ENCODE measurements at places on chromosomes 6 and 20. TPM values are rescaled to one million over a fixed set of nuclear protein-coding genes. Genes with fewer than 3 reads are reported as not detected.

Gene HSPA12B
- total RNA-seq = not detected

Gene ESR1
- total RNA-seq = 0.17 TPM

DNA sequence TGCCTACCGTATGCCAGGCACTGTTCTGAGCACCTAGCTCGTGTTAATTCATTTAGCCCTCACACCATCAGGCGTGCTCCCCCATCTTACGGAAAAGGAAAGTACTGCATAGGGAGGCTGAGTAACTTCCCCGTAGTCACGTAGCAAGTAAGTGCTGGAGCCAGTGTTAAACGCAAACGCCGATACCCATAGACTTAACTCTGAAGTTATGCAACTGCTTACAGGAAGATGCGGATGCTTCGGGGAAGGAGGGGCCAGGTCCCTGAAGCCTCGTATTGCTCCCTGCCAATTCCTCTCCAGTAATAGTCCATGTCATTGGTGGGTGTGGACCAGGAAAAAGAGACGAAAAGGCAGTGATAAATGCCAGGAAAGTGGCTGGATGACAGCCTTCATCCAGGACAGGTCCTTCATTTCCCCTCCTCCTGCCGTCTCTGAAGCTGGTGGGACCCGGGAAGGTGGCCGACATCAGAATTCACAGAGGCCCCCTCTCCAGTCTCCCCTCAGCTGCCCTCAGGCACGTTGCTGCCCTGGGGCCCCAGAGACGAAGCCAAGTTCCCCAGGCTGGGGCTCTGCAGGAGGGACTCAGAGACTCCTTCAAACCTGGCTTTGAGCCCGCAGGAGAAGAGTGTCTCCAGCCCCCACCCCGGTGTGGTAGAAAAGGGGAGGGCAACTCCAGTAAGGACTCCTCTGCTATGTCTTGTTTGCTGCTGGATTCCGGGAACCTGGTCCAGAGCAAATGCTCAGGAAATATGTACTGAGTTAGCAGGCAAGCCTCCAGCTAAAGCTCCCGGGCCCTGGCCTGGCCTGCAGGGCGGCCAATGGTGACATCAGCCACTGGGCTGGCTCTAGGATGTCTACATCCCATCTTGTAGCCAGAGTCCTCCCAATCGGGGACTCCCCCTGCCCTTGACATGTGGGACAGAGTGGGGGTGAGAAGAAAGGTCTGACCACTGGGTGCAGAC lies 37.8 kb downstream of the RAB44 start:
- no peak for DNase-seq

GRCh38 chr20:44402391-44403193 lies 47.1 kb downstream of the HNF4A start:
- DNase-seq = no peak

GRCh38 chr6:133512410-133513016 lies 271.4 kb downstream of the EYA4 start:
- DNase-seq = peak; percentile 44

Gene RBPJL
- total RNA-seq = not detected

Gene MYCT1
- total RNA-seq = not detected

Gene STMND1
- total RNA-seq = not detected

- no peak for DNase-seq
These were observed 843.8 kb upstream of the GJE1 start for GRCh38 chr6:141288947-141289346.

Gene MMP24
- total RNA-seq = not detected

GRCh38 chr20:25695532-25696370 lies 902 bp downstream of the ZNF337 start:
- no peak for DNase-seq

Gene HS3ST5
- not detected for total RNA-seq

DNA sequence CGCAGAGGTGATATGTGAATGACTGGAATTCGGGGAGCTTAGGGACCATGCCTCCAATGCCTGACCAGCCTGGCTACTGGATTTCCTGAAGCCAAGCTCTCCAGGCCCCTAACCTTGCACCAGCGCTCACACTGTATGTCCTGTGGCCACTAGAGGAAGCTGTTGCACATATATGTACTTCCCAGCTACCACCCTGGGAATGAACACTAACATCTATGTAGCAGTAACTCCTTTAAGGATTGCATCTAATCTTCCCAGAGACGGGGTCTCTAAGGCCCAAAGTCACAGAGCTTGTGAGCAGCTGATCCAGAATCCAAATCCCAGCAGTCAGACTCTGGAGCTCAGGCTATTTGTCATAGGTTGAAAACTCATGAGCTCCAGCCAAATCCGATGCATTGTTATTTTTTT lies 20.4 kb upstream of the BPIFB1 start:
- peak; percentile 62 for DNase-seq

GRCh38 chr6:16471910-16472297 lies 233.5 kb downstream of the GMPR start:
- DNase-seq = no peak

- DNase-seq = no peak
These were observed 16.8 kb downstream of the SLC17A2 start for GRCh38 chr6:25913741-25914140.

All from HCT116 (cell line).